ENCODE measurements at places on chromosomes 11 and 22. TPM values are rescaled to one million over a fixed set of nuclear protein-coding genes. Genes with fewer than 3 reads are reported as not detected.
A peak's percentile ranks its signal among the peaks of the same experiment; 100 is the strongest.

- DNase-seq = no peak
Measured at GRCh38 chr11:62146476-62147200, 22.8 kb downstream of the INCENP start.

The MMP12 gene
- total RNA-seq = not detected

GRCh38 chr11:357582-357981, 11.7 kb upstream of the B4GALNT4 start:
- no peak for DNase-seq

GRCh38 chr22:32660292-32660691, 141.2 kb upstream of the TIMP3 start:
- DNase-seq = peak; percentile 79

The DEUP1 gene
- not detected for total RNA-seq

The ANKK1 gene
- 0.10 TPM for total RNA-seq

The P2RY2 gene
- 19.7 TPM for total RNA-seq

DNA sequence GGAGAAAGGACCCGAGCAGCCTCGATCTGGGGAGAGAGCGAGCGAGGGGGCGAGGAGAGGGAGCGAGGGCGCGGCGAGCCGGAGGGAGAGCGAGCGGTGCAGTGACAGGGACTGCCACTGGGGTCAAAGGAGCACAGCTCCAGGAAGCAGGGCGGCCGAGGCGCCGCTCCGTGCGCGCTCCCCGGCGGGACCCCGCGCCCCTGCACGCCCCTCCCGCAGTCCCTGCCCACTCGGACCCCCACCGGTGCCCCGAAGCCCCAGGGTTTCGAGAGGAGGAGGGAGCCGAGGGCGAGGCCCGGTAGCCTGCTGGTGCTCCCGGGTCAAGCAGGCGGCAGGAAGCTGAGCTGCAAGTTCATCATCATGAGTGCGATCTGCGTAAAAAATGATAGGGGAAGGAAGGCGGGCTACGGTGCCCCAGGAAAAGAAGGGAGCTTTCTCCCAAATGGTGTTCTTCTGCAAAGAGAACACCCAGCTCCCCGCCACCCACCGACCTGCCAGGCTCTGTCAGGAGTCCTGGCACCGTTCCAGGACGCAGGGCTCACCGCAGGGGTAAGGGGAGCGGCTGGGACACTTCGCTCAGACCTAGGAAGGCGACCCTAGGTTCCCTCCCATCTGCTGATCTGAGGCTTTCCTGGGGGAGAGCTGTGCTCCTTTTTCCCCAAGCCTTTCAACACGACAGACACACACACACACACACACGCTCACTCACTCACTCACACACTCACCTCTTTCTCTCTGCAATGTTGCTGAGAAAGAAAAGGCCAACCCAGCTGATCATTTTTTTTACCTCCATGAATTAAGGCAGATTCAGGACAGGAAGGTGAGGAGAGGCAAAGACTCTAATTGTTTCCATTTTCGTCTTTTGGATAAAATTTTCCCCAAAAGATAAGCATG, at the start of gene MPPED2:
MPPED2 (minus strand) TSS at position 103 of the 894 bp plus-strand sequence. CDS start 5,980 bp downstream, outside the sequence.
- DNase-seq = peak; percentile 74

GRCh38 chr11:92850296-92850826, 119.1 kb upstream of the MTNR1B start:
- no peak for DNase-seq

DNA sequence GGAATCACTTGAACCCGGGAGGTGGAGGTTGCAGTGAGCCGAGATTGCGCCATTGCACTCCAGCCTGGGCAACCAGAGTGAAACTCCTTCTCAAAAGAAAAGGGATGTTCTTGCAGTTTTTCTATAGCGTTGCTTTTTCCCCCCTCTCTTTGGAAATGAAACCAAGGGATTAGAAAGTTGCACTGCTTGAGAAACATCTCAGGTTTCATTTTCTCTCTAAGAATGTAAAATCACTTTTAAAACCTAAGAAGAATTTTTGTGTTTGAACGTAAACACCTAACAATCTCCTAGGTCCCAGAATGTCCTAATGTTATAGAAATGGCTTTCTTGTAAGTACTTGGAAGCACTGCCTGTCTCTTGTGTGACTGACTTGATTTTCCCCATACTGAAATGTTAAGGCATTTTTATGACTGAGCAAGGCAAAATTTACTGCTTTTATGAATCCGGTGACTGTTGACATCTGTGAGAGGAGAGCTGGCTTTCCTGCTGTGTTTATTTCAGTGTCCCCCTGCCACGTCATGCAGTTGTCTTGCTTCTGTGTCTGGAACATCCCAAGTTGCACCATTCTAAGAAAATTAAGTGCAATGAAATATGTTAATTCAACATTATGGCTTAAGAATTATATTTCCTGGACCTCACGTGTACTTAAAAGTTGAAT, 37.7 kb downstream of the NF2 start:
- no peak for DNase-seq

GRCh38 chr11:90874986-90875385, 652.1 kb upstream of the CHORDC1 start:
- DNase-seq = no peak

DNA sequence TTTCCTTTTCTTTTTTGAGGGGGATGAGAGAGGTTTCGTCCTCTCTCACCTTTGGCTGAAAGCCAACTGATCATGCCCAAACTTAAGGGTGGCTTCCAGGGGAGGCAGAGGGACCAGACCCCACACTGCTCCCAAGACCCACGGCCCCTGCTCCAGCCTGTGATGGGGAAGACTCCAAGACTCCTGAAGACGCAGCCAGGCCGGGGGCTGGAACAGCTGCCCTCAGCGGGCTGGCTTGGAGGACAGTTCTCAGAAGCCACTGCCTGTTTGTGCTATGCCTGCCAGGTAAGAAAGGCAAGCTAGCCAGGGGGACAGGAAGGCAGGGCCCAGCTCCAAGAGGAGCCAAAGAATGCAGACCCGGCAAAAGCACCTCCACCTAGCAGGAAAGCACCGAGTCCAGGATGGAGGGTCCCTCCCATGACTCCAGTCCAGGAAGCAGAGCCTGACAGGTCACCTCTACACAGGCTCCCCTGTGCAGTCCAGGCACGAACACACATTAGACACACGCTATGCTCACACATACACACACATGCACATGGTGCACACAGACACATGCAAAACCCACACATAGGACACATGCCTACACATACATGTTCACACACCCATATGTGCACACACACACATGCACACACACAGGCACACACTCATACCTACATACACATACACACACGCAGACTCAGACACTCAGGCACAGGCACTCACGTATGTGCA, 31.3 kb downstream of the GNB1L start:
- no peak for DNase-seq

- DNase-seq = no peak
Measured at GRCh38 chr11:17740649-17741235, 6.2 kb downstream of the KCNC1 start.

The OR10A2 gene
- total RNA-seq = not detected

- peak; percentile 48 for DNase-seq
Measured at GRCh38 chr11:62832336-62833234, at the start of gene TEX54. TSS of gene TEX54 (minus strand) at chr11:62832841.

GRCh38 chr11:12769834-12770345, 95.7 kb downstream of the TEAD1 start:
- DNase-seq = no peak

The CHST1 gene
- total RNA-seq = 2.5 TPM

DNA sequence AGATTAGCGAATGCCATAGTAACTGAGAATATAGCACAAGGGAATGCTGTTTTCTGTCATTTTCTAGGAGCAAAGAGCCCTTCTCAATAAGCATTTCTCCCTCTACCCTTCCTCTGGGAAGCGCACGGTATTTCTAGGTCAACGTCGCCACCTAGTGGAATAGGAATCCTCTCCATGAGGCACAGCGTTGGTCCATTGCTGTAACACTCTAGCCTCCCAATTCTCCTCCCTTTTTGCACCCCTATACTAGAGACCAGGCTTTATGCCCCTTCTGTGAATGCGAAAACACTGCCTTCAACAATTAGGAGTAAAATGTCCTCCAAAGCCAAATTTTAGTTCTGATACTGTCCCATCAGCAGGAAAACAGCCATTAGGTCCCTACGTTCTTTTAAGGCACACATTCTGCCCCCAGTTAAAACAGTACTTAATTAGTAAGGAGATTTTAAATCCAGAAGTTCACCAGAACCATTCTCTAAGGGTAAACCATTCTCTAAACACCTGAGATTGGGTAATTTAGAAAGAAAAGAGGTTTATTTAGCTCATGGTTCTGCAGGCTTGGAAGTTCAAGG, 12.8 kb upstream of the HYLS1 start:
- DNase-seq = no peak

GRCh38 chr22:24427500-24428164, at the start of gene ADORA2A:
TSS of gene ADORA2A (plus strand) at chr22:24427599. CDS start at chr22:24433405, 5,806 bp downstream.
- peak; percentile 59 for DNase-seq

The IL17REL gene
- not detected for total RNA-seq

The MUC6 gene
- not detected for total RNA-seq

The BLID gene
- not detected for total RNA-seq

- no peak for DNase-seq
Measured at GRCh38 chr11:126159719-126160344, 51.6 kb downstream of the RPUSD4 start.

The AHNAK gene
- 354 TPM for total RNA-seq

The SHISAL1 gene
- total RNA-seq = 0.55 TPM

- DNase-seq = no peak
Measured at GRCh38 chr22:35782504-35782903, 64.8 kb downstream of the APOL5 start.

The ST14 gene
- 2.1 TPM for total RNA-seq

DNA sequence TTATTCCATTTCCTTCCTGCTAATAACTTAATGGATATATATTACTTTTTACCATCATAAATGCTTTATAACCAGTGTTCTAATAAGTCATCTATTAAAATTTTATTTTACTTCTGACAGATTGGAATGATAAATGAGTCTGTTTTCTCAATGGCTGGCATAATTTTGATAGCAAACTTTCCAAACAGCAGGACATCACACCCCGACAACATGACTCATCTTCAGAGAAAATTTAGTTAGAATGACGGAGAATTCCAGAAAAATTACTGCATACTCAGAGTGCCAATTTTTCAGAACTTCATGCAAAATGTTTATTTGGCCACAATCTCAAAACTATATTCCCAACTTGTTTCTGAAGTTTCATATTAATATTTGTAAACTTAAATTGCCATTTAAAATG, 174.4 kb downstream of the SWAP70 start:
- no peak for DNase-seq

DNA sequence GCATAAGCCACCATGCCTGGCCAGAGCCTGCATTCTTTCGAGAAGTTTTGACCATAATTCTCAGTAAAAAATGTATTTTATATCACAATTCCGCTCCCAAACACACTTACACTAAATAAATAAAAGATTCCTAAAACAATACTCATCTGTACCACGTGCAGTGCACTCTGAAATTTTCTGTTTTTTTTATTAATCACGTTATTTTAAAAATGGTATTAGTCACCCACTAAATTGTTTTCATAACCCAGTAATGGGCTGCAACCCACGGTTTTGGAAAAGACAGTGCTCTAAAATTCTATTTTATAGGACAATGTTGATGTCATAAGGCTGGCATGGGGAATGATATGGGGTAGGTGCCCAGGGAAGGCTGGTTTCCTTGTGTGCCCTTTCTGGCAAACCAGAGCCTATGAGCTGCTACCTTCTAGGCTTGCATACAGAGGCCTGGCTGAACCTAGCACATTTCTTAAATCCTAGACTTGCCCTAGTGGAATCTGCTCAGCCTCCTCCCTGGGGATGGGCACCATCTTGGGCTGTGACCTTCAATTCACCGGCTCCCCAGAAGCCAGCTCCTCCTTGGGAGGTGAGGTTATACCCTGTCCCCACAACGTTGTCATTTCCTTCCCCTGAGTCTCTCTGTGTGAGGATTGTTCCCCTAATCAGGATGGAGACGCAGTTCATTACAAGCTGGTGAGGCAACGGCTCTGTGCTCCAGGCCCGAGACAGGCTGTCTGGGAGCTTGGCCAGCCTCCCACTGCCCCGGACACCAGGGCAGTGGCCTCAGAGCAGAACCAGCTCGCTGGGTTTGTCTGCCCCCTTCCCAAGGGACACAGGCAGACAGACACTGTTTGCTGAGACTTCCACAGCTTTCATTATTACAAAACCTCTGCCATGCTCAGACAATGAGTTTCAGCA, 116.5 kb upstream of the NAV2 start:
- DNase-seq = peak; percentile 74

GRCh38 chr11:123302751-123303195, 107.7 kb upstream of the CLMP start:
- DNase-seq = no peak

DNA sequence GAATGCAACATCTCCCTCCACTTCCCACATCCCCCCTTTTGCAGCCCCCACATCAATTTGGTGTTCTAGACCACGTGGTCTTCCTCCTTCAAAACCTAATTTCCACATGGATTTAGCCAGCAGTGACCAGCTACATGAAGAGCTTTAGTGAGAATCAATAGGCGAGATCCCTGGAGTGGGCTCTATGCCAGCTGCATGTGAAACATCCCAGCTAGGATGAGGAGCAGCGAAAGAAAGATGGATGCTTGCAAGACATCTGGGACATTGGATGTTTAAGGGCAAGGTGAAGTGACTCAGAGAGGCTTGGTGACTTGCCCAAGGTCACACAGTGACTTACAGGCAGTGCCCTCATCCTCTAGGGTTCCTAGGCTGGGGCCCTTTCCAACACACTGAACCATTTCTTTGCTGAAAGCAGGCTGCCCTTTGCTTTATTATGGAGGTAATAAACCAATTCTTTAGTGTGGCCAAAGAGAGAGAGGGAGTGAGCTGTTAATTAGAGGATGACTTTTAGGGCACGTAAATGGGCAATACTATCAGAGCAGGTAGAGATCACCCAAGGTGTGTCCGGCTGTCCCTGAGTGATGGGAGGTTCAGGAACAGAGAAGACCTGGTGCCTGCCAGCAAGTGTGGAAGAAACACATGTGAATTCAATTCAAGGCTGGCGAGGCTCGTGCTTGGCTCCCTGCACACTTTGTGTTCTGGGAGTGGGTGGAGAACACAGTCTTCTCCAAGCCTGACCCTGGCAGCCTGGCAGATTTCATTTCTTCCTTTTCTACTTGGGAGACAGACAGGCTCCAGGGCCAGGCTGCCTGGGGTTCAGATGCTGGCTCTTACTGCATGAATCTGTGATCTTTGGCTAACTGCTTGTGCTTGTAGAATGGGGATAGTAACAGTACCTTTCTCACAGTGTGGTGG, 24.0 kb downstream of the TSPAN18 start:
- no peak for DNase-seq

Measured in left ventricle myocardium superior (tissue), 1 donor.